ENCODE measurements at places on chromosomes 2 and 18.
A peak's percentile ranks its signal among the peaks of the same experiment; 100 is the strongest.

- peak; percentile 8 for DNase-seq
Observed at GRCh38 chr18:32271672-32272208, 81.9 kb downstream of the MEP1B start.

DNA sequence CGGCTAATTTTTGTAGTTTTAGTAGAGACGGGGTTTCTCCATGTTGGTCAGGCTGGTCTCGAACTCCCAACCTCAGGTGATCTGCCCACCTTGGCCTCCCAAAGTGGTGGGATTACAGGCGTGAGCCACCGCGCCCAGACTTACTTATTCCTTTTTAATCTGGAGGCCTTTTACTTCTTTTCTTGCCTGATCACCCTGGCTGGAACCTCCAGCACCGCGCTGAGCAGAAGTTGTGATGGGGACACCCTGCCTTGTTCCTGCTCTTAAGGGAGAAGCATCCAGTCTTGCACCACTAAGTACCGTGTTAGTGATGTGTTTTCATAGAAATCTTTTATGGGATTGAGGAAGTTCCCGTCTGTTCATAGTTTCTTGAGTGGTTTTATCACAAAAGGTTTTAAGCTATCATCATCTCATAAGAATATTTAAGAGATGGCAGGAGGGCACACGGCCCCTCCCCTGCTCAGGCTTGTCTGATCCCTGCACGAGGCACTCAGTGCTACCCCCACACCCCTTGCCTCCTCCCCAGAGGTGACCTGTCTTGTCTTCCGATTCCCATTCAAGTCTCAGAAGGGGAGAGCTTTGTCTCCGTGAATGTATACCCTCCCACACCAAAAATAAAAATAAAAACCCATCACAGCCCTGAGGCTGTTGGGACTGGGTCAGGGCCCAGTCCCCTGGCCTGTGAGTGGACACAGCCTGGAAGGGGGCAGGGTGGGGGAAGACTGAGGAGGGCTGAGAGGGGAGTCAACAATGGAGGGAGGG is 65.3 kb upstream of the SMAD7 start:
- no peak for DNase-seq

GRCh38 chr2:20136149-20136548 is 84.7 kb upstream of the LAPTM4A start:
- no peak for DNase-seq

GRCh38 chr18:54983041-54983686 is 23.9 kb upstream of the CCDC68 start:
- DNase-seq: peak; percentile 34

DNA sequence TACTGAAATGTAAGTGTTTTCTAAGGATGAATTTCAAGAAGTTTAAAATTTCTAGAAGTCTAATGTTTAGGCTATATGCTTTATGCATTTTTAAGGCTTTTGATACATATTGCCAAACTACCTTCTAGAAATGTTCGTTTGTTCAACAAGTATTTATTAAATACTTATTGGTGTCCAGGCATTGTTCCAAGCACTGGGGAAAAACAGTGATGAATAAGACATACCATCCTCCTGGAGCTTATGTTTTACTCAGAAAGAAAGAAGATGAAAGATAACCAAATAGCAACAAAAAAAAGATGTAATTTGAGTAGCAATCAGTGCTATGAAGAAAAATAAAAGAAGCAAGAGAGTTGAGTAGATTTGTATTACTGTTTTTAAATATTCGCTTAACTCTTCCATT is 692.9 kb downstream of the SLC4A3 start:
- peak; percentile 25 for DNase-seq

DNA sequence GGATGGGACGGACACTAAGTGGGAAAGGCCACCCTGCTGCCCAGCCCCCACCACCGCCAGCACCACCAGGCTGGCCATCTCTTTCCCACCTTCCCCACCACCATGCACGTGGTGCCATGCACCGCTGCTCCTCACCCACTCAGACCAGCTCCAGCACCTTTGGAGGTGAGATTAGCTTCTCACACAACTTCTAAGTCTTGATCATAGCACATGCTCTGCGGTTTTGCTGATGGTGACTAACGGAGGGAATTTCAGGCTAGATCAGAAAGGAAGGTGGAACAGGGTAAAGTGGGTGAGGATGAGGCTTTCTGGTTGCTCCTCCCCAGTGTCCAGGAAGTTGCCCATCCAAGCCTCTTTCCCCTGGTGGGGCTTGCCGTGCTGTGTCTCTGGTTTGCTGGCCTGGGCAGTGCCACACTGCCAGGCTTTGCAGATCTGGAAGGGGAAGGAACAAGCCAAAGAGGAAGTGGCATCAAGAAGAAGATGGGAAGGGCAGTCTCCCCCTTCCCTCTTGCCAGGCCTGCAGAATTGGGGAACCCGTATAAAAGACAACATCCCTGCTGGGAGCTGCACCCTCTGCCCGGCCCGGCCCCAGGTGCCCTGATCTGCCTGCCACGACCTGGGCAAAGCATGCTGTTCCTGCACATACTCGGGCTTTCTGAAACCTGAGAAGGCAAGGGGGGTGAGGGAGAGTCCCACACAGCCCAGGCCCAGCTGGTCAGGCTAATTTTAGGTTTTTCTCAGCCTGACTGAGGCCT is 44.3 kb upstream of the CAB39 start:
- no peak for DNase-seq

GRCh38 chr2:219082332-219082958 is 21.7 kb upstream of the IHH start:
- DNase-seq: no peak

GRCh38 chr2:44623622-44624351 is 262.0 kb downstream of the CAMKMT start:
- DNase-seq: no peak

- no peak for DNase-seq
Observed at GRCh38 chr2:55231546-55232083, 478 bp downstream of the CLHC1 start.

- DNase-seq: no peak
Observed at GRCh38 chr2:75646090-75646582, 447 bp upstream of the MRPL19 start.

DNA sequence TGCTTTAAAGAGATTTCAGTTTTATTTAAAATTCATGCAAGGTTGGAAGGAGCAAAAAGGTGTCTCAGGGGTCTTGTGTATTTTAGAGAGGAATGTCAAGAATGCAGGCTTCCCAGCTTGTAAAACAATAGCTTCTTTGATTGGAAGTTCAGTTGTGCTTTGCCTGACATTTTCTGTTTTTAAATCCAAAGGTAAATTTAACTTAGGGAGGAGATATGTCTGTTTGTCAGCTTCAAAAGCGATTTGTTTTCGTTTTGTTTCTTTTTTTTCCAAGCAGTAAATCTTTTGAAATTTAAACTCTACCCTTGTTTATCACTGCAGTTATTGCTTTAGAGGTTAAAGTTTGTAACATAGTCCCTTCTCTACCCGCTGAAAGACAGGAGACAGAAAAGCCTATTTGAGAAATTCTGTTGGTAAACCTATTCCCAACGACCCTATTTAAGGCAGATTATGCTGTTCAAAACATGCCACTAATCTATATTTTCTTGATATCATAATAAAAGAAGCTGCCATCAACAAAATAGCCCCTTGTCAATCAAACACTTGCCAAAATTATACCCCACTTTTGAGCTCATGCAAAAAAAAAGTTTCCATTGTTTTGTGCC is 639.6 kb downstream of the IRS1 start:
- DNase-seq: no peak

GRCh38 chr2:118102433-118103082 is 14.3 kb downstream of the INSIG2 start:
- no peak for DNase-seq

DNA sequence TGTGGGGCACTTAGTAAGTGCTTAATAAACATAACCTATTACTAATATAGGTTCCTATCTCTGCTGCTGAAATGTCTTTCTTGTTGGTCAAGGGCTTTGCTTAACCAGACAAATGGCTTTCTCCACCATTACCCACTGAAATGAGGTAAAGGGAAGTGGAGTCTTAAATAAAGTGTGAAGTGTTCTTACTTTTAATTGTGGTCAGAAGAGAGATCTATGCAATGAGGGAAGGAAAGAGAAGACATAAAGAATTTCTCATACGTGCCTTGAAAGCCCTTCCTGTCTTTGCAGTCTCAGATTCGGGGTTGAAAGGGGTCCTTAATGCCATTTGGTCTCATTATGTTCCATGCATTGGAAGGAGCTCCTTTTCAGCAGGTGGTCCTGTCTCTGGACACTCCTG is 6.9 kb upstream of the CXCR4 start:
- DNase-seq: no peak

DNA sequence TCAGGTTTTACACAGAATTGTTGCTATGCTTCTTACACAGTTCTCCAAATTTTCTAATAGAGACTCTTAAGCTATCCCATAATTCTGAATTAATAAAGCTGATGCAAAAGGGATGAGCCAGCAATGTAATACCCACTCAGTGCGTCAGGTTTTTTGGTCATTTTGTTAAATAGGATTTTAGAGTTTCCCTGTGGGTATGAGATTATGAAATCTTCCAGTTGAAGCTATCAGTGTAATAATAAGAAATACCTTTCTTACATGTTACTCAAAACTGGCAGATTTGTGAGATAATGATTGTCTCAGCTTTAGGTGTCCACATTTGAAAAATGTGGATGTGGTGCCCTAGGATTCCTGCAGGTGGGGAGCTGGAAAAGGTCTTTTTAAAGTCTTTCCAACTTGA is 44.5 kb downstream of the SOCS6 start:
- DNase-seq: no peak

DNA sequence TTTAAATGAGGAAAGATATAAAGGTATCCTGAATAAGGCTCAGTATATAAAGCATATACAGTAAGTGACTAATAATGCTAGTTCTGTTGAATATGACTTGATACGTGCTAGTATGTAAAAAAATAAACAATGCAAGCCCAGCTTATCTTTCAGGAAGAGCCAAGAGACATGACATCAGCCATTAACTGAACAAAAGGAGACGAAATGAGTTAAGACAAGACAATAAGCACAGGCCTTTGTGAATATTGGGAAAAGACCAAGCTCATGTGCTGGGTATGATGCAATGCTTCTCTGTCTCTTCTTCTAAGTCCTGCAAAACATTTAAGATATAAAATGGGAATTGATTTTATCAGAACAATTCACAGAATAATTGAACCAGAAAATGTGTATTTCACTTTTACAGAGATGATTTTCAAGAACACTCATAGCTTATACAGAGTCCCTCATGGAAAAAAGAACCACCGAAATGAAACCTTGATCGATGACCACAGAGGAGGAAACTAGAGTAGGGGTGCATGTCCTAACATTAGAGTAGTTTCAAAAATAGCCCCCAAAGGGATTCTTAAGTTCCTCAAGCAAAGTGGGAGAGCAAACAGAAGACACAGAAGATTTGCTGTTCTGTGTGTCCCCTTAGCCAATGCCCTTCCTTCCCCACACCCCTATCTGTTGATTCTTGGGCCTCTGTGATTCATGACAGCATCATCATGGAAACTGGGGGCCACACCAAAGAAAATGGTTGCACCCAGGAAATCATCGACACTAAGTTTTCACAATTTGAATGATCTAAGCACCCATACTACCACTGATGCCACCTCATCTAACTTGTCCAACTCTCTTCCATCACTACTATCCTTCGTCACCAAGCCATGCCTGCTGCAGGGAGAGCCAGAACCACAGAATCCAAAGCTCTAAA is 68.0 kb upstream of the CRIM1 start:
- DNase-seq: no peak

Measured in AG09319 (cell line).